ENCODE measurements at places on chromosomes 16 and 17. TPM values are rescaled to one million over a fixed set of nuclear protein-coding genes. Genes with fewer than 3 reads are reported as not detected.

The SMIM36 gene
- not detected for total RNA-seq

The KRT31 gene
- total RNA-seq, result not detected

The ZP2 gene
- not detected for total RNA-seq

The CBX2 gene
- total RNA-seq, result 4.9 TPM

The PROCA1 gene
- 2.0 TPM for total RNA-seq

The TBC1D3B gene
- total RNA-seq, result not detected

The SLC16A13 gene
- total RNA-seq, result 0.17 TPM

Measured in pericardium fibroblast (primary cell).